Chondrocyte (in vitro differentiated cells): ENCODE measurements at places on chromosomes 13 and 19. TPM values are rescaled to one million over a fixed set of nuclear protein-coding genes. Genes with fewer than 3 reads are reported as not detected.
A peak's percentile ranks its signal among the peaks of the same experiment; 100 is the strongest.

GRCh38 chr19:46674416-46675178 lies 13.6 kb upstream of the DACT3 start:
- DNase-seq: no peak
- no peaks in the 10 kb centered on the region for H3K27me3 ChIP-seq
- H3K27ac ChIP-seq: no peak overlapping the region

GRCh38 chr19:10516064-10516385 lies 1.2 kb downstream of the S1PR5 start:
- H3K4me3 ChIP-seq: peak overlapping the region; percentile 79
- no peaks in the 10 kb centered on the region for H3K27me3 ChIP-seq
- DNase-seq: no peak
- H3K4me1 ChIP-seq: peaks cover 31% of the 10 kb centered on the region
- no peaks in the 10 kb centered on the region for H3K36me3 ChIP-seq

Gene IGFL2
- total RNA-seq: 0.55 to 1.3 TPM (median 0.64 TPM) in 3 replicates

Gene NAA16
- total RNA-seq: 9.4 to 16.5 TPM (median 9.6 TPM) in 3 replicates
